Left forelimb (tissue), 1 donor: ENCODE measurements at places on chromosomes 4 and X.

GRCh38 chr4:893276-893994, 38.7 kb downstream of the GAK start:
- DNase-seq, result no peak

DNA sequence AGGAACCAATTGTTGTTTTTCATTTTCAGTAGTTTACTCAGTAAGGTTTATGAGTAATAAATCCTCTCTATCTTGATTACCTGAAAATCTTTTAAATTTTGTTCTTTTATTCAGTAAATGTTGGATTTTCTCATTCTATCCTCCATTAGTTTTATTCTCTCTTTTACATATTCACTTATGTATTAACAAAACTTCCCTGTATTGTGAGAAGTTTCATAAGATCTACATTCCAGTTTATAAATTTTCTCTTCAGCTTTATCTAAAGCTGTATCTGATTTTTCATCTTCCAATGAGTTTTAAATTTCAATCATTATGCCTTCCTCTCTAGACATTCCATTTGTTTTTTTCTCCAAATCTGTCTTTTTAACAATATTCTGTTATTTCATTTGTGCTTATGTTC, 310.2 kb downstream of the UNC5C start:
- DNase-seq, result no peak

DNA sequence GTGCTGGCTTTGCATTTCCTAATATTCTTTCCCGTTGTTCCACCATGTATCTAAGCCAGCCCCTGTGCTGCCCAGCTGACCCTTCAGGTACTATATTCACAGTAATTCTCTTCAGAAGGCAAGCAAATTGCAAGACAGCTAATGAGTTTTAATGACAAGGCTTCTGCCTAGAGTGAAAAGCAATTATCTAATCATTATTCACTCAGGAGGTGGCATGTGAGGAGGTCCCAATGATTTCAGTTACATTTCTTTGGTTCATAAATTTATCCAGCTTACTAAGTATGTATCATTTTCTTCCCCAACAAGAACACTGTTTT, 123.0 kb downstream of the RASGEF1B start:
- no peak for DNase-seq

- DNase-seq, result no peak
These were observed 859.3 kb upstream of the AMOT start for GRCh38 chrX:113699939-113700338.

DNA sequence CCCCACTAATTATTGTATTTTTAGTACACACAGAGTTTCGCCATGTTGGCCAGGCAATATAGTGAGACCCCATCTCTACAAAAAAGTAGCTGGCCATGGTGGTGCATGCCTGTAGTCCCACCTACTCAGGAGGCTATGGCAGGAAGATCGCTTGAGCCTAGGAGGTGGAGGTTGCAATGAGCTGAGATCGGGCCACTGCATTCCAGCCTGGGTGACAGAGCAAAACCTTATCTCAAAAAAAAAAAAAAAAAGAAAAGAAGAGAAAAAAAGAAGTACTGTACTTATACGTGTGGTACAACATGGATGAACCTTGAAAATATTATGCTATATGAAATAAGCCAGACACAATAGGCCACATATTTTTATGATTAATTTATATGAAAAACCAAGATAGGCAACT, 9.9 kb upstream of the WDR45 start:
- no peak for DNase-seq
